ENCODE measurements at places on chromosomes 5 and 9. TPM values are rescaled to one million over a fixed set of nuclear protein-coding genes. Genes with fewer than 3 reads are reported as not detected.

The SNX24 gene
- total RNA-seq = 14.9 TPM

GRCh38 chr5:158686214-158686613 is 413.5 kb downstream of the EBF1 start:
- DNase-seq = no peak

The OSMR gene
- total RNA-seq = 19.4 TPM

- DNase-seq = no peak
These were observed 133.9 kb downstream of the PLK2 start for GRCh38 chr5:58326022-58326421.

The HBEGF gene
- 26.8 TPM for total RNA-seq

The SIT1 gene
- total RNA-seq = 0.26 TPM

The PRXL2C gene
- 27.3 TPM for total RNA-seq

The DUSP1 gene
- 112 TPM for total RNA-seq

DNA sequence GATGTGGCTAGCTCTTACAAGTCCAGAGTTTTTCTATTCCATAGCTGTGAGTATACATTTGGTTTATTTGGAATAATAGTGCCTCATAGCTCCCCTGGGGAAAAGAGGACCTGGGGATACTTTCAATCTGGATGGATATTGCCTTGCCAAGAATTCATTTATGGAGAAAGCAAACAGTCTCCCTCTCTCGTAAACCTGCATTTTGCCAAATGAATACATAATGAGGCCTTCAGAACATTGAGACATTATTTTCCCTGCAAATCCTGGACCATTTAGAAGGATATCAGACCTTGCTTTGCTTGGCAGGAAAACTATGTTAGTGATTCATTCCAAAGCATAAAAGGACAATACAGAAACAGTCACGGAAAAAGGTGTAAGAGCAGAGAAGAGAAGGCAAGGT is 569.6 kb upstream of the BRINP1 start:
- no peak for DNase-seq

The CDH18 gene
- total RNA-seq = not detected

DNA sequence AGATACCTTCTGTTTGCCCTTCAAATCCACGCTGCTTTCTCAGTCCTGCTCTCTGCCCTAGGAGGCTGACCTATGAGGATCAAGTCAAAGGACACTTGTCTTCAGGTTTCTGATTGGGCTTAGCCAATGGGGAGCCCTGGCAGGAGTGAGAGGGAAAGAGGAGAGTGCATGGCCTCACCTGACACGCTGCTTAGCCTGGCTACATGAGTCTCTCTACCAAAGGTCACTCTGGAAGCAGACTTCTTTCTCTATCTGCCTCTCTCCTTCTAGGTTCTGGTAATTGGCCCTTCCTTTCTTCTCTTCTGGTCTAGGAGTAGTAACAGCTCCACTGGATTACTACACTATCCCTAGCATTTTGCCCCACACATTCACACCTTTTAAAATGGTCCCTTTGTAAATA is 13.1 kb downstream of the ARSB start:
- no peak for DNase-seq

DNA sequence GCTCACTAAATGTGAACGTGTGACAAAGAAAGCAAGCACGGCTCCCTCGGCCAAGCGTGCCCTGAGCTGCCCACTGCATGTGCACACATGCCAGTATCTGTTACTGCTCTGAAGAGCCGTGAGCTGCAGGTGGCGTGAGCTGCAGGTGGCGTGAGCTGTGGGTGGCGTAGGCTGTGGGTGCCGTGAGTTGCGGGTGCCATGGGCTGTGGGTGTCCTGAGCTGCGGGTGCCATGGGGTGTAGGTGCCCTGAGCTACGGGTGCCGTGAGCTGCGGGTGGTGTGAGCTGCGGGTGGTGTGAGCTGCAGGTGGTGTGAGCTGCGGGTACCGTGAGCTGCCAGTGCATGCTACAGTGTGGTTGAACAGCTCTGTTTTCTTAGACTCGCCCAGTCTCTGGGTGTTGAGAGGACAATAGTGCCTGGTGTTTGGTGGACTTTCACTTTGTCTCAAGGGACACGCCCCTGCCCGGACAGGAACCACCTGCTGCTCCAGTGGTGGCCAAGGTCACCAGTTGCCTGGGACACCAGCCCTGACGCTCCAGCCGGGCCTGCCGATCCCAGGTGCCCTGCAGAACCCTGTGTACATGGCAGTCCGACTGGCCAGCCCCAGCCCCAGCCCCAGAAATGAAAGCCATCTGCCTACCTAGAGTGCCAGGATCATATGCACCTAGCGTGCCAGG is 6.7 kb downstream of the CCDC187 start:
- peak; percentile 9 for DNase-seq

- DNase-seq = no peak
These were observed 82.6 kb downstream of the OSTF1 start for GRCh38 chr9:75170898-75171360.

DNA sequence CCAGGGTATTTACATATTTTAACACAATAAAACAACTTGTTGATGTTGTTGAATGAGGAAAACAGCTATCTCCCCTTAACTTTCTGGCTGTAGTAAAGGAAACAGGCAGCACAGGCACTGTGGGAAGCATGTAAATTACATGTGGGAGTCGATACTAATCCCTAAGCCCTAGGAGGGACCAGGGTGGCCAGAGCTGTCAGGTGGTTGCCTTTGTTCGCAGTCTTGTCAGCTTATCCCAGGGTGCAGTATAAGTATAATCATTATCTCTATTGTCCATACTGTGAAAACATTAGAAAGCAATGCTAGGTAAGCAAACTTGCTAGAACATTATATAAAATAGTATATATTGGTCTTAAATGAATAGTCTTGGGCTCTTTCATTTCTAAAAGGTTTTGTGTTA is 125.6 kb upstream of the RPS23 start:
- no peak for DNase-seq

The C9orf50 gene
- total RNA-seq = not detected

The LCN10 gene
- total RNA-seq = 14.1 TPM

The MARCOL gene
- not detected for total RNA-seq

DNA sequence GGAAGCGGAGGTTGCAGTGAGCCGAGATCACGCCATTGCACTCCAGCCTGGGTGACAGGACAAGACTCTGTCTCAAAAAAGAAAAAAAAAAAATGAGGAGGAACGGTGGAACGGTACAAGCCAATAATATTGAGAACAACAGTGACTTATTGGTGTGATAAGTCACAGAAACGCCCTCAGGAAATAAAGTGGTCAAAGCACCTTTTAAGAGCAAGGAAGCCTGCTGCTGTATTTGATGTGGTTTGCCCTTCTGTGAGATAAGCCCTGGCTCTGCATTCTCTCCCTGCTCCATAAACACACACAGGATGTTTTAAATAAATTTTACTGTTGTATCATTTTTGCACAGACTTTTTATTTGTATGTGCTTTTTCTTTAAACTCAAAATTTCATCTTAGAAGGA is 269.9 kb upstream of the MSX2 start:
- DNase-seq = no peak

- DNase-seq = no peak
These were observed 32.0 kb upstream of the ADAM19 start for GRCh38 chr5:157607371-157608161.

DNA sequence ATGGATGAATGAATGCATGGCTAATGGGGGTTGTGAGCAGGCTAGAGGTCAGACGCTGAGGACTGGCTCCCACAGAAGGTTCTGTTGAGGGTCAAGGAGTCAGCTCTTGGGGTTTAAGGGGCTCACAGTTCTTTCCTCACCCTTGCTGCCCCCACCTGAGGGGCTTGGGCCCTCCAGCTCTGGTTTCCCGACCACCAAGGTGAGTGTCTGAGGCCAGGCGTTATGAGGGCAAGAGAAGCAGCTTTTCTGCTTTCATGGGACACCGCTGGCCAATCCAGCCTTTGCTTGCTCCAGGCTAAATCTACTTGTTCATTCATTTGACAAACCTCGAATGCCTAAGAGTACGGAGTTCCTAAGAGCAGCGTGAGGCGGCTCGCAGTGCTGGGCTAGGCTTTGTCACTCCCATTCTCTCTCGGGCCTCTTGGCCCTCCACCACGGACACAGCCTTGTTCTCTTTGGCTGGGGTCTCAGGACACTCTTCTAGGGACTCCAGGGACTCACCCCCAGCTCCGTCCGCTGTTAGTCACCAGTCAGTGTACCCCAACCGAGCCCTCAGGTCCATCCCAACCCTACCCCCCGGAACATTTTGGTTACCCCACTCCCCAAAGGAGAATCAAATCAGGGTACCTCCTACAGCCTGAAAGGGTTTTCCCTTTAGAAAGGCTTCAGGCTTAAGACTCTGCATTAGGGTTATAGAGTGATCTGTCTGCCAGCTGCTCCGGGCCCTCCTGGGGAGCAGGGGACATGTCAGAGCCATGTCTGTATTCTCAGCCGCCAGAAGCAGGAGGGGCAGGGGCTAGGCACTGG is 210.1 kb upstream of the MVB12B start:
- DNase-seq = no peak

The SLCO6A1 gene
- not detected for total RNA-seq

DNA sequence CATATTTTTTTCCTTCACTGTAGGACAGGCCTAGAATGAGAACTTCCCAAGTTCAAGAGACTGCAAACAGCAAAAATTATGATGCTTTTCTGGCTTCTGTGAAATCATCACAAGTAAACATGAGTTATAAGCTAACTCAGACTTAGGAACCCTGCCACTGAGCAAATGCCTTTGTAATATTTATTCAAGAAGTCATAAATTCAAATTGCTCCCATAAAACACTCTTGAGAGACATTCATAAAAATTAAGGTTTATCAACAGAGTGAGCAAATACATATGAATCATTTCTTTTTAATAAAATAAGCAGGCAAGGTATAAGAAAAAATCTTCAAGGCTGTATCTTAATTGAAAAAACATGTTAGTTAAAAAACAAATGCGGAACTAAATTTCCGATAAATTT is 124.2 kb downstream of the GNA14 start:
- no peak for DNase-seq

GRCh38 chr9:78707481-78707991 is 410.6 kb downstream of the PSAT1 start:
- DNase-seq = no peak

The IL9 gene
- not detected for total RNA-seq

The IFNA2 gene
- not detected for total RNA-seq

The FBLL1 gene
- total RNA-seq = not detected

The PCDHB11 gene
- 2.2 TPM for total RNA-seq

DNA sequence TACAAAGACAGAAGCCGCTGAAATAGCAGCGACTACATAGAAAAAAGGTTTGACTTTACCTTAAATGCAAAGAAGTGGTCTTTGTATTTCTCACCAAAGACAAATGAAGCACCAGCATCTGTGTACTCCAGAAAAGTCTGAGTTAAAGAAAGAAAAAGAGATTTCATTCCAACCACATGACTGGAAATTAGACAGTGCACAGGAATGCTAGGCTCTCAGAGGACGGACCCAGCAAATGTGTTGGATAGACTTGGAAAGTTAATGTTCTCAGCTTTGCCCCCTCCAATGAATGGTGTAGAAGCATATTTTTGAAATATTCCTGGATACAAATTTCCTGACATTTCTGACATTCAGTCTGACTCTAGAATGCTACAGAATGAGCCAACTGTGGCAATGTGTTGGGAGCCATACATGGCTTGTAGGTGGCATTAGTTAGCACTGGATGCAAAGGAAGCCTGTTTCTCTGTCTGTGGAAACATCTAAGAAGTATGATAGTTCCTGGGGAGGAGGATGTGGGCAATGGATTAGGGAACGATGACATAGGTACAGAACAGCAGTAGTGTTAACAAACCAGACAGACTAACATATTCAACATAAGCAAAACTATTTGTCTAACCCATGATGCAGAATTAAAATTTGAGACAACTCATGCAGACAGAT is 43.3 kb downstream of the SLC28A3 start:
- DNase-seq = no peak

- no peak for DNase-seq
These were observed 400.3 kb downstream of the ARHGEF28 start for GRCh38 chr5:74026310-74026709.

The FAM151B gene
- total RNA-seq = 3.4 TPM

The IDNK gene
- 4.2 TPM for total RNA-seq

GRCh38 chr5:21391506-21391905 is 1403.5 kb upstream of the CDH18 start:
- no peak for DNase-seq

- DNase-seq = no peak
These were observed 3.7 kb downstream of the CD180 start for GRCh38 chr5:67192719-67193438.

GRCh38 chr5:36948650-36949049 is 72.1 kb downstream of the NIPBL start:
- DNase-seq = no peak

DNA sequence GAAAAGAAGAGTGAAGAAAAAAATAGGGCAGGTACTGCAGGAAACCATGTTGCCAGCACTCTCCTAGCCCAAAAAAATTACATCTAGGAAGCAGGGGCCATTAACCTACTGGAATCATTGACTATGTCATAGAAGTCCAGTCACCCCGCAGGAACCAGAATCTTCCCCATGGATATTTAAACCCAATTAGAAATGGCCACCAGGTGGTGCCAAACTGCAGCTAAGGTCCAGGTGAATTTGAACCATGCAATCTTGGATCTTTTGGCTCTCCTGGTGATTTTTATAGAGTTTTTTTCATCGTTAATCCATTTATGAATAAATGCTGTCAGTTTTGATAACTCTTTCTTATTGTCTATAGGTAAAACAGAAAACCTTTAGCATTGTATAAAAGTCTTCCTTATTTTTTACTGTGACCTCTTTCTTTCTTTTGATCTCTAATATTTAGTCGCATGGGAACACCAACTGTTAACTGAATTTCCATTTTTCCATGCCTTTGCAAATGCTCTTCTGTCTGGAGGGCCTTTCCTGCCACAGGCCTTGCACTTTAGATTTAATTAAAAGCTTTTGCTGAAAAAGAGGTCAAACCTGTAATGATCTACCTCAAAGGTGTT is 147.5 kb upstream of the FGF10 start:
- no peak for DNase-seq

- no peak for DNase-seq
These were observed 332.4 kb upstream of the BRINP1 start for GRCh38 chr9:119701651-119702050.

GRCh38 chr5:96081276-96081858 is 119.7 kb upstream of the ELL2 start:
- no peak for DNase-seq

DNA sequence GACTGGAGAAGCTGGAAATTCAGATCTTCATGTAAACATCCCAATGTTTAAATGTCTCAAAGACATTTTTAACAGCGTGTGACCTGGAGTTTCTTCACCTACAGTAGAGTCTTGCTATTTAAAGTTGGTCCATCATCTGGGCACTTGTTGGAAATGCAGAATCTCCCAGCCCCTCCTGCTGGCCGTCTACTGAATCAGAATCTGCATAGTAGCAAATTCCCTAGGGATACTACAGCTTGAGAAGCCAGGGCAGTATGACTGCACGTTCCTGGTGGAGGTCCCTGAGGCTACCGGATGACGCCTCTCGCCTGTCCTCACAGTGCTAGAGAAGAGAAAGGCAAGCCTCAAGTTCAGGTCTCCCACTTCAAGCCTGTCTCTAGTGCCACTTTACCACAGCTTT is 15.7 kb downstream of the SAP30L start:
- no peak for DNase-seq

GRCh38 chr5:132073231-132074013 is at the start of gene CSF2:
CSF2 (plus strand) TSS chr5:132073789; CDS start chr5:132073824, 35 bp downstream.
- no peak for DNase-seq

- no peak for DNase-seq
These were observed 311.6 kb downstream of the PLK2 start for GRCh38 chr5:58148254-58148775.

- DNase-seq = peak; percentile 68
These were observed 6.2 kb downstream of the PDLIM4 start for GRCh38 chr5:132263548-132264261.

Data from right cardiac atrium (tissue), 5 donors.